Psoas muscle (tissue), 8 donors: ENCODE measurements at places on chromosomes 5 and 9. TPM values are rescaled to one million over a fixed set of nuclear protein-coding genes. Genes with fewer than 3 reads are reported as not detected.
A peak's percentile ranks its signal among the peaks of the same experiment; 100 is the strongest.

Gene FBP1
- total RNA-seq = 1.4 TPM

Gene PCDHB7
- total RNA-seq = 0.39 TPM

Gene DELE1
- 47.5 TPM for total RNA-seq

Gene FER
- total RNA-seq = 5.8 TPM

Gene RNF44
- 14.2 TPM for total RNA-seq

Gene NEURL1B
- 14.8 TPM for total RNA-seq

Gene GNE
- total RNA-seq = 8.5 TPM

Gene FST
- 4.2 TPM for total RNA-seq

DNA sequence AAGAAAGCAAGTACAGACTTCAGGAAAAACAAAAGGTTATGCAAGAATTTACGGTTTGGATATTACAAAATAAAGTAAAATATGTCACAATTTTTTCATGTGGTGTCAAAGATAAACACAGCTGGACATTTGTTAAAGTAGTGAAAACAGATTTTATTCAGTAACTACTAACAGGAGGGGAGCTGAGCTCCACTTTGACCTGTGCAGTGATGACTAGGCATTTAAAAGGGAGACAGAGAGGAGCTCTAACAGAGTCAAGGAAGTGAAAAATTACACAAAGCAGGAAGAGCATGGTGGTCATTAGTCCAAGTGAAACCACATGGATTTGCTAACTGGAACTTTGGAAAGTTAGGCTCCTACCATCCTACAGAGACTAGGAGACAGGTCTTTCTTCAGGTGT is 263.6 kb upstream of the PCSK5 start:
- H3K27me3 ChIP-seq = no peaks in the 10 kb centered on the region
- no peaks in the 10 kb centered on the region for H3K36me3 ChIP-seq
- no peak overlapping the region for H3K4me3 ChIP-seq
- no peak overlapping the region for H3K27ac ChIP-seq
- no peak for DNase-seq

DNA sequence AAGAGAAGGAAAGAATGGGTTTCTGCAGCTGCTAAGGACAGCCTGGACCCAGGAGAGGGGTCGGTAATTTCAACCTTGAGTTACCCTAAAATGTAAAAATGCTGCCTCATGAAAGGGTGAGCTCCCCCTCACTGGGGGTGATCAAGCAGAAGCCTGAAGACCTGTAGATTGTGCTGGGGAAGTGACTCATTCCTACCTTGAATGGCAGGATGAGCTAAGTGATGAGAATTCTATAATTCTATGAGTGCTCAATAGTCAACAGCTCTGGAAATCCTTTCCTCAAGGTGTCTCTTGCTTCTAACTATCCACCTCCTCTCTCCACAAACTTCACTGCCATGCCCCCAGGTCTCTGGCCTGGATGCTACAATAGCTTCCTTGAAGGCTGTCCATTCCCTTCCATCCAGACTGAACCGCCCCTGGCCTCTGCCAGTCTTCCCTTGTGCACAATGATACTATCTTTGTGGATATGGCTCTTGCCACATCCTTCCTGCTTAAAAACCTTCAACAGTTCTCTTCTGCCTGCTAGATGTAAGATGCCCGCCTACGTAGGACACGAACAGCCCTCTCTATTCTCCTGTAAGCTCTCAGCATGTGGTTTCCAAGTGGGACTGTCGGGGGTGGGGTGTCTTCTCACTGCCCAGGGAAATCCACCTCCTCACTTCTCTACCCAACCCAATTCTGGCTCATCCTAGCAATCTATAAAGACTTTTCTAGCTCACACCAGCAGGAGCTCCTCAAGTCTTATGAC is 50.6 kb downstream of the PTPN3 start:
- DNase-seq = no peak
- H3K36me3 ChIP-seq = no peaks in the 10 kb centered on the region
- peaks cover 21% of the 10 kb centered on the region for H3K4me1 ChIP-seq

DNA sequence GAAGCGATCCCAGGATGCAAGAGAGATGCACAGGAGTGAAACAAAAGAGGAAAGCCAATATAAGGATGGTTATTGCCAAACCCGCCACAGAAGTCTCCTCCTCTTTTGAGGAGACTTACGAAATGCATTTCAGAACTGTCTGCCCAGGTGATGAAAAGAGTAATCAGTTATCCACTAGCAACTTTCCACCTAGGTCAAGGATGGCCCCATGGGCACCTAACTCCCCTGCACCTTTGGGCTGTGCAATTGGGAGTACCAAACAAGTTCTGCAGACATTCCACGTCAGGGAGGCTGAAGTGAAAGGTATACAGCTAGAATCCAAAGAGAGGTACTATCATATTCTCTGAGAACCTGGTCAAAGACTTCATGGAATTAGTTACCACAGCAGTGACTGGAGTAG is 25.7 kb downstream of the HMGCS1 start:
- DNase-seq = no peak
- no peak overlapping the region for H3K27ac ChIP-seq
- H3K4me1 ChIP-seq = no peaks in the 10 kb centered on the region
- H3K27me3 ChIP-seq = no peaks in the 10 kb centered on the region
- H3K4me3 ChIP-seq = no peak overlapping the region
- peaks cover 58% of the 10 kb centered on the region for H3K36me3 ChIP-seq

DNA sequence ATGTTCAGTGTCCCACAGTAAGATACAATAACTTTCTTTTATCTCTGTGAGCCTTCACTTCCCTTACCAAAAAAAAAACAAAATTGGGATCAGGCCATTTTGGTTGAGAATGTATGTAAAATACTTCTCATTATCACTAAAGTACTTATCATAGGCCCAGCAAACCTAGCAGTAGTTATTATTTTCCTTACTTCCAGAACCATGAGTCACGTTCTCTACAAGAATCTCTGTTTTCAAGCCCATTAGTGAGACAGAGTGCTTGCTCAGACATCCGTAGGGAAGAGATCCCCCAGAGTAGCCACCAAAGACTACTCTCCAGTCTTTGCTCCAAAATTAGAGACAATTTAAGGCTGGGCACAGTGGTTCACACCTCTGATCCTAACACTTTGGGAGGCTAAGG is 103.9 kb upstream of the NR5A1 start:
- DNase-seq = no peak
- H3K4me3 ChIP-seq = no peak overlapping the region

DNA sequence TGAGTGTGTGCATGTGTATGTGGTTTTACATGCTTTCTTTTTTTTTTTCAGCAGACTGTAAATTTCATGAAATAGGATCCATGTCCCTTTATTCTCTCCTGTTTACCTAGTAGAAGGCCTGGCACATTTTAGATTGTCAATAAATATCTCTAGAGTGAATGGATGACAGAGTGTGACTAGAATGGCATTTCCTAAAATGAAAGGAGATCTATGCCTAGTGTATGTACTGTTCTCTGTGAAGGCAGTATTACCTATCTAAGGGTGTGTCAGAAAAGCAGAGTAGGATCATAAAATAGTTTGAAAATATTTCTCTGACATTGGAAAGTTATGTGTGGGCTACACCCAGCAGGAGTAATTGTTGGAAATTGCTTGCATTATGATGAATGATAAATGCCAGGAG is 1876.0 kb upstream of the C9orf72 start:
- no peaks in the 10 kb centered on the region for H3K36me3 ChIP-seq
- no peak overlapping the region for H3K27ac ChIP-seq
- H3K4me3 ChIP-seq = no peak overlapping the region
- no peak for DNase-seq
- no peaks in the 10 kb centered on the region for H3K4me1 ChIP-seq
- no peaks in the 10 kb centered on the region for H3K27me3 ChIP-seq

GRCh38 chr5:67516948-67517565 is 320.5 kb upstream of the CD180 start:
- H3K4me3 ChIP-seq = no peak overlapping the region
- H3K27me3 ChIP-seq = no peaks in the 10 kb centered on the region
- no peaks in the 10 kb centered on the region for H3K4me1 ChIP-seq
- no peak for DNase-seq
- H3K36me3 ChIP-seq = no peaks in the 10 kb centered on the region

DNA sequence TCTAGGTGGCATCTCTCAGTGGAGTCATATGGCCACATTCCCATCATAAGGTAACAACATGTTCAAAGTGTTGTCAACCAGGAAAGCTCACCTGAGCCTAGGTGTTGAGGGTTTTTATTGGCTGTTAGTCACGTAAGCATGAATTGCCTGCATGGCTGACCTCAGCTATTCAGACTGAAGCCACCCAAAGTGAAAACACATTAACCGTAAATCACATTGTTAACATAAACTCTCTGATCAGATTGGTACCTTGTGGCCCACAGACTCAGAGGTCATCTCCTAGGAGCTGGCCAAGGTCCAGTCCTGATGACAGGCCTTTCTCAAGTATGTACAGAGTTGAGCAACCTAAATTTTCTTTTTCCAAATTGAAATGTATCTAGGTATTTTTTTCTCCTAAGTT is 26.7 kb downstream of the SRFBP1 start:
- no peak overlapping the region for H3K4me3 ChIP-seq
- no peaks in the 10 kb centered on the region for H3K27me3 ChIP-seq
- no peak overlapping the region for H3K27ac ChIP-seq
- peaks cover 10% of the 10 kb centered on the region for H3K4me1 ChIP-seq

- no peak for DNase-seq
- no peak overlapping the region for H3K27ac ChIP-seq
- no peak overlapping the region for H3K4me3 ChIP-seq
- no peaks in the 10 kb centered on the region for H3K36me3 ChIP-seq
- peaks cover 14% of the 10 kb centered on the region for H3K4me1 ChIP-seq
- no peaks in the 10 kb centered on the region for H3K27me3 ChIP-seq
These were observed 74.9 kb downstream of the MACROH2A1 start for GRCh38 chr5:135324160-135324559.

DNA sequence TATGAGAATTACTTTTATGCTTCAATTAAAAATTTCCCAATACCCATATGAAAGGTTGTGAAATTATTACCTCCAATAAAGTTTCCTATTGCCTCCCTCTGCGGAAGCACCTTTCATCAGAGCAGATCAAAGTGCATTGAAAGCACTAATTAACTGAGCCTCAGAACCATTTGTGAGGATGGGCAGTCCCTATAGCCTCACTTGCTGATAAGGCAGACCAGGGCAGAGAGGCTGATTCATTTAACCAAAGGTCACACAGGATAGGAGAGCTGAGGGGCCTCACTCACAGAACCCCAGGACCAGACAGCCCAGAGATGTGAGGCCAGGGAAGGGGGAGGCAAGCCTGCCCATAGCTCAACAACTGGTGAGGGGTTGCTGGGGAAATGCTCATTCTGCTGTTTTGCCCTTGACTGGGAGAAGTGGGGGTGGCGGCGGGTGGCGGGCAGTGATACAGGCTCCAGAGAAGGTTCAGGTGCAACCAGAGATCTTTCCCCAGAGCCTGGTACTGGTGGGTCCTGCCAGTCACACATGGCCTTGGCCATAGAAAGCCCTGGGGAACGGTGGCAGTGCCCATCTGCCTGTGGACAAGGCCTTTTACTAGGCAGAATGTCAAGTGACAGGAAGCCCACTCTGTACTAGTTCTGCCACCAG is 57.9 kb downstream of the MACROH2A1 start:
- DNase-seq = no peak
- H3K27me3 ChIP-seq = no peaks in the 10 kb centered on the region
- no peaks in the 10 kb centered on the region for H3K4me1 ChIP-seq
- H3K36me3 ChIP-seq = peaks cover 24% of the 10 kb centered on the region
- H3K27ac ChIP-seq = no peak overlapping the region

DNA sequence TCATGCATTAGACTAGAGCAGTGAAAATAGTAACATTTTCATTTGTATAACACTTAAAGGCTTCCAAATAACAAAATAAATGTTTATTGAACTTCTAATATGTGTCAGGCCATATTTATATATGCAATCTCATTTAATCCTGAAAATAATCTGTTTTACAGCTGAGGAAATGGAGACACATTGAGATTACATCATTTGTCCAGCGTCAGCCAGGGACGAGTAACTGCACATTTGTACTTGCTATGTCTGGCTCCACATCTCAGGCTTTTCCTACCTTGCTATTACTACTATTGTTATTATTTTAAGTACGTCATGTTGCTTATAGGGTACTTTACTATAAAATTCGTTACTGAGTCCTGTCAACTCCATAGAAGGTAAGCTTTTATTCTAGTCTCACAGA is 3.8 kb upstream of the C9 start:
- H3K4me1 ChIP-seq = no peaks in the 10 kb centered on the region
- H3K4me3 ChIP-seq = no peak overlapping the region
- no peaks in the 10 kb centered on the region for H3K36me3 ChIP-seq

DNA sequence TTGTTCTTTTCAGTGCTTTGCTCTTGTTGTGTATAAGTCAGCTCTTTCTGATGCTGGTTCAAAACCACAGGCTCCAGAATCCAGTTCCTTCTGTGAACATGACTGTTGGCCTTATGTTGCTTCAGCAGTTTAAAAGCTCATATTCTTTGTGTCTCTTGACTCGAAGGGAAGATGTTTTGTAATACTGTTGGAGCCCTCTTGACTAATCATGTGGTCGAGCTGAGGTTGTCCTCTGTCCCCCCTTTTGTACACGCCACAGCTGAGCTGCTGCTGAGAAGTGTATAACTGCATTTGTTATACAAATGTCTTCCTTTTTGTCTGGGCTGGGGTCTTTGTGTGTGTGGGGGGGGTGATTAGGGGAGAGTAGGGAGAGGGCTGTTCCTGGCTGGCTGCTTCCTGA is 35.8 kb downstream of the SLC36A1 start:
- H3K27me3 ChIP-seq = no peaks in the 10 kb centered on the region
- H3K4me1 ChIP-seq = peaks cover 13% of the 10 kb centered on the region
- H3K4me3 ChIP-seq = no peak overlapping the region
- DNase-seq = no peak
- no peak overlapping the region for H3K27ac ChIP-seq

DNA sequence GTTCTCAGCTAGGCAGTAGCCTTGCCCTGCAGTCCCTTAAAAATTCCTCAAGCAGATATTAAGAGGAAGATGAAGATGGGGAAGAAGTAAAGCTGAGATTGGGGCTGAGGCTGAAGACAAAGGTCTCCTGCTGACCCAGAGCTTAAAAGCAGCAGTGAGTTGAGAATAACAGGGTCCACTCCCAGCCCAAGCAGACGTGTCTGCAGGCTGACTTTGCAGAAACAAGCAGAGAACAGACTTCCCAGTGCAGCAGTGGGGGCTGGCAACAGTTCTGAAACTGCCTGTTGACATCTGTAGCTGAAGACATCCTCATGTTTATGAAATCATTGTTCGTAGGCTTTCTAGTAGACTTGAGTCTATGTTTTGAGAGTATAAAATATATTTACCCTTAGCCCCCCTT is 1.1 kb downstream of the CTXN3 start:
- peaks cover 23% of the 10 kb centered on the region for H3K4me1 ChIP-seq
- H3K4me3 ChIP-seq = peak overlapping the region; percentile 34
- no peaks in the 10 kb centered on the region for H3K27me3 ChIP-seq
- peak overlapping the region; percentile 37 for H3K27ac ChIP-seq
- H3K36me3 ChIP-seq = no peaks in the 10 kb centered on the region

GRCh38 chr9:133227242-133227860 is 18.3 kb upstream of the OBP2B start:
- no peak for DNase-seq
- H3K4me1 ChIP-seq = no peaks in the 10 kb centered on the region
- no peaks in the 10 kb centered on the region for H3K27me3 ChIP-seq
- no peaks in the 10 kb centered on the region for H3K36me3 ChIP-seq
- no peak overlapping the region for H3K27ac ChIP-seq

GRCh38 chr5:66558560-66558959 is 37.6 kb upstream of the MAST4 start:
- H3K4me3 ChIP-seq = no peak overlapping the region
- H3K36me3 ChIP-seq = no peaks in the 10 kb centered on the region
- H3K27ac ChIP-seq = no peak overlapping the region
- no peaks in the 10 kb centered on the region for H3K27me3 ChIP-seq
- H3K4me1 ChIP-seq = no peaks in the 10 kb centered on the region
- no peak for DNase-seq
